ENCODE measurements at places on chromosomes 6 and 20.

- no peak for DNase-seq
Measured at GRCh38 chr20:401682-402495, 6.2 kb upstream of the RBCK1 start.

DNA sequence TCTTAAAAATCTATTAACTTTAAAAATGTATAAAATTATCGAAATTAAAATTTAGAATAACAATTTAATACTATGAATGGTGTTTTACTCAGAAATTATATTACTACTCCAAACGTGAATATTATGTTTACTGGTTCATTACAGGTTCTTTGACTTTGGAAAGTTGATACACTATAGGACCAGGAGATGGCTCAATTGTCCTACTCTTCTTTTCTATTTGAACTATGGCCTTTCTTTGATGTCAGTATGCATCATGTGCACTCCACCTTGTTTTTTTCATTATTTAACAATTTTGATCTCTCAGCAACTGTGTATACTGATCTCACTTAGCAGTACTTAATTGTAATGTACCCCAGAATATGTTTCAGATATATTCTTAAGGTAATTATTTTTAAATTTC is 391.5 kb upstream of the MANEA start:
- no peak for DNase-seq

- no peak for DNase-seq
Measured at GRCh38 chr6:5333658-5334057, 72.3 kb downstream of the FARS2 start.

DNA sequence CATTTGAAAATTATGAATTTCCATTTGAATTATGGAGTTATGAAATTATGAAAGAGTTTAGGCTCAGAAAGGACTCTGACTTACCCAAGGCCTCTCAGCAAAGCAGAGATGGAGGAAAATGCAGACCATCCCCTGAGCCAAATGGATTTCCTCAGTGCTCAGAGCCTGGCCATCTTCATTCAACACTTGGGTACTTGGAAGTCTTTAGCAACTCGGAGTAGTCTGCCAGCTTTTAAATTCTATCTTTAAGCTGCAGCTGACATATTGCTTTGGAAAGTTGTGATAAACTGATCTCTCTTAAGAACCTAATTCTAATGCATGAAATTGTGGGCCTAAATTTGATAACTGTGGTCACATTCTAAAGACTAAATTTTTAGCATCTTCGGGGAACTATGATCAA is 315.4 kb downstream of the SAMD5 start:
- no peak for DNase-seq

GRCh38 chr6:42392833-42393232 is 58.9 kb downstream of the TRERF1 start:
- no peak for DNase-seq

- DNase-seq = no peak
Measured at GRCh38 chr6:128899341-128900050, 16.6 kb downstream of the LAMA2 start.

DNA sequence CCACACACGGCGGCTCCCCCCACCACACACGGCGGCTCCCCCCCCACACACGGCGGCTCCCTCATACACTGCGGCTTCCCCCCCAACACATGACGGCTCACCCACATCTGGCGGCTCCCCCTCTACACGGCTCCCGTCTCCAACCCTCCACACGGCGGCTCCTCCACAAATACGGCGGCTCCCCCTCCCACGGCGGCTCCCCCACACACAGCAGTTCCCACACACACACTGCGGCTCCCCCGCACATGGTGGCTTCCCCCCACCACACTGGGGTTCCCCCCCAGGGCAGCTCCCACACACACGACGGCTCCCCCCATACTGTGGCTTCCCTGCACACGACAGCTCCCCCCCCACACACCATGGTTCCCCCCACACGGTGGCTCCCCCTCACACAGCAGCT is 98.0 kb downstream of the TTLL2 start:
- DNase-seq = no peak

Measured in activated naive CD4-positive, alpha-beta T cell (primary cell).